ENCODE measurements at places on chromosomes 7 and 10.

- no peak for DNase-seq
Observed at GRCh38 chr7:155299535-155300202, 2.0 kb downstream of the INSIG1 start.

GRCh38 chr7:147249956-147250355, 1133.4 kb downstream of the CNTNAP2 start:
- DNase-seq, result no peak

DNA sequence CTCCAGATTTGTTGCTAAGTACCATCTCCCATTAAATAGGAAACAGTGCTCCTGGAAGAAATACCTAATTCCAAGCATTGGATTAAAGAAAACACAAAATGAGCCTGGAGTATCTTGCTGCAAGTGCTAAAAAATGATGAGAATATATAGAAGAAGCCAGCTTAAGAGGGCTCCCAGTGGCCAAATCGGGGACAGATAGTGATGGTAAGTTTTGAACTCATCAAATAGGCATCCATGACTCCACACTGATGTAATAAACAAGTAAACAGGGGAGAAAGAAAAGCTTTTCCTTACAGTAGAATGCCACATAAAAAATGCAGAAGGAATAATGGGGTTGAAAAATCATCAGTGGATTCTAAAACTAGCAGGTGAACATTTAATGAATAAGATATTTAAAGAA, 72.4 kb downstream of the CTTNBP2 start:
- DNase-seq, result no peak

DNA sequence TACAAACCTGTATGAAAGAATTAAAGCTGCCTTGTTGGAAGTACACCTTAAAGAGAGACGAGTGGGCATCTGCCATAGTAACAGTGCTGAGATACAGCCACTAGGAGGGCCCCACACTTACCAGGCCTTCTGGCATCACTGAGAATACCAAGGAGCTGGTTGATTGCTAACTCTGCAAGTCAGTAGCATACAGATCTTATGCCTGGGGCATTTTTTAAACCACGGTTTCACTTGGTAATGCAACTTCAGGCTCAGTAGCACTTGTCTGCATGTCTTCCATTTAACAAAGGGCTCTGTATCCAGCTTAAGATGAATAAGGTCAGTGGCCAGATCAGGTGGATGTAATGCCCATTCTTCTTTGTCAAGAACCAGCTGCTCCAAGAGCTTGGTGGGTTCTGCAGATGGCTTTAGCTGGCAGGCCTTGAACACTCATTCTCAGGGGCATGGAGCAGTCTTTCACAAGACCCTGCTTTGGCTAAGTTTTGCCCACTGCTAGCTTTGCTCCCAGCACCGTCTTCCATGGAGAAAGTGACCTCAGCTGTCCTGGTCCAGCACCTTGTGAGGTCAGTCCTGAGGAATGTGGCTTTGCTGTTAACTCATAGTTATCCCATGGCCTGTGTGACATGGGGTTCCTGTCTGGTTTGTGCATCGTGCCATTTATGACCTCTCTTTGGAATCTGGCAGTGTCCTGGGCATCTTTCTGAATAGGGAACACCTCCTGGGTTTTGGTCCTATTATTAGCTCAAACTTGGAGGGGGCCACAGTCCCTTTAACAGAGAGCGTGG, 68.1 kb downstream of the BMPER start:
- no peak for DNase-seq

- DNase-seq, result no peak
Observed at GRCh38 chr10:128411643-128412042, 285.4 kb upstream of the MKI67 start.

DNA sequence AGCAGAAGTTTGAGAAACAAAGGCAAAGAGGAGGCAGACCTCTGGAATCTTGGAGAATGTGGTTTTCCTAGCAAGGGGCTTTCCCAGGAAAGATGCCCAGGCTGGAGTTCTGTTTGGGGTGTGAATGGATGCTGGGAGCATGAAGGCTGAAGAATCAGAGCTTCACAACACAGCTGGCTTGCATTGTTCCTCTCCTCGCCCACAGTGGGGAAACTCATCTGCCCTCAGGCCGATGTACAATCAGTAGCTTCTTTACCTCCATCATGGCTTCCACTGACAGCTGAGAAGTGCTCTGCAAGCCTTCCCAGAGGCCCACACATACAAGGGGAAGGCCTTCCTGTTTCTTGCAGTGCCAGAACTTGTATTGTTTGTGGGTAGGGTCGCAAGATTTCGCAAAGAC, 90.8 kb upstream of the HECTD2 start:
- no peak for DNase-seq

DNA sequence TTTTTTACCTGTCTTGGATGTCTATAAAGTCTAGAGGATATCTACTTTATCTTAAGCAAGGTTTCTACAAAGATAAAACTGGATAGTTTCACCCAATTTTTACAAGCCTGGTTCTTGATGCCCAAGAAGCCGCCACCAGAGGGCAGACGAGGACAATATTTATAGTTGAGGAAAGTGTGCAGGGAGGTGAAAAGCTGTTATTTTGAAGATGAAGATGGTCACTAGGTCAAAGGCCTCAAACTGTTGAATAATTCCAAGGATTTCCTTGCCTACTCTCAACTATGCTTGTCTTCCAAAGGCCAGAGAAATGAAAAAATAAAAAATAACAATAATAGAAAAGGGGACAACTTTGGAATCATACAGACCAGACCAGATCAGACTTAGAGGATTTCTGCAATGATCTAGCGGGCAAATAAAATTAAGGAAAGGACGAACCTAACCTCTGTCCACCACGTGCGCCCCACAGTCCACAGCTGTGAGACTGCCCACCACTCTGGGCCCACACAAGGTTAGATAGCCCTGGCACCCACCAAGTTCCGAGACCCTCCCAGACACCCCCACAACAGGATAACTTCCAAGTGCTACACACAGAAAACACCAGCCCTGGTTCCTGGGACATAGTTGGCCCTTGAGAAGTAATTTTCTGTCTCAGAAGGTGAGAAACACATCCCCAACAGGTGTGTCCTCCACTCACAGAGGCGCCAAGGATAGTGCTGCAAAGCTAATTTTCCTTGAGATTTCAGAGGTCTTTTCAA, 2.8 kb downstream of the PKD1L1 start:
- peak; percentile 84 for DNase-seq

DNA sequence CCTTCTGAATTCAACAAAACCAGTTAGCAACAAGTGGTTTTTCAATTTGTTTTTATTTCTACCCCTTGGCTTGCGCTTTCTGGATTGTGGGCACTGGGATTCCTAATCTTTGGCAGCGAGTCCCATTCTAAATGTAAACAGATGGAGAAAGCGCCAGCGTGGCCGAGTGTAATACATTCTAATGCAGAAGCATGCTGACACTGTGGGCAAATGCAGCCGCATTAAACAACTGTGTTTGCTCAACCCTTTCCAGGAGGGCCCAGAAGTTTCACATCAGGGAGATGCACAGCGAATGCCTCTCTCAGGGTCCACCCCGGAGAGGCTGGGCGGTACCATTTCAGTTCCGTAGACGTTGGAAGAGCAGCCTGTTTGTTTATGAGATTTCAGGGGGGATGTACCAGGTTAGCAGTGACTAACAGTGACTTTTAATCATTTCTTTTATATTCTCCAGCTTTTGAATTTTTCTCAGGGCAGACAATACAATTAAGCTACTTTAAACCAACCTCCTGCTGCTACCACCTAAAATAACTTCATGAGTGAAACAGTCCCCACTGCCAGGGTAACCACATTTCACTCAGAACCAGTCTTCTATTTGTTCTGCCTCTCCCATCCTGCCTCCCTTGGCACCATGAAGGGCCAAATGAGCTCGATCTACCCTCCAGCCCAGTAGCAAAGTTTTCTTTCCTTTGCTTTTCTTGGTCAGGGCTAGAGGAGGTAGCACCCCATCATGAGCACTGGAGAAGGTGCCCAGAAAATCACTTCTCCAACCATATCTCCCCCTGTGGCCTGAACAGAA, 164.2 kb upstream of the ITGB1 start:
- no peak for DNase-seq

- DNase-seq, result no peak
Observed at GRCh38 chr10:33074443-33074842, 116.4 kb upstream of the ITGB1 start.

DNA sequence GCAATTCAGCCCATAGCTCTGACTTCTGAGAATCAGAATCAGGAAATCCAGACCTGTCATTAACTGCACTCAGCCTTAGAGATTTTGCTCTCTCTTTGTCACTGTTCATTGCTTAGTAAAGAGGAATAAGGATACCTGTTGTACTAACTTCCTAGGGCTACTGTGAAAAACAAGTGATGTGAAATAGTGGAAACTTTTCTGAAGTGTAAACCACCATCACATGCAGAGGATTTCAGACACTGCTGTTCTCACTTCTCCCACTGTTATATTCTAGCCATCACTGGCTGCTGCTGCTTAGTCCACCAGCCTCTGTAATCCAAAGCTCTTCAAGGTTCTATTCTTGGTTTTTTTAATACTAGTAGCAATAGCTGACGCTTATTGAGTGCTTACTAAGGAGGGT, 129.6 kb upstream of the CCDC6 start:
- DNase-seq, result no peak

- DNase-seq, result no peak
Observed at GRCh38 chr10:95314192-95314918, 23.6 kb upstream of the PDLIM1 start.

DNA sequence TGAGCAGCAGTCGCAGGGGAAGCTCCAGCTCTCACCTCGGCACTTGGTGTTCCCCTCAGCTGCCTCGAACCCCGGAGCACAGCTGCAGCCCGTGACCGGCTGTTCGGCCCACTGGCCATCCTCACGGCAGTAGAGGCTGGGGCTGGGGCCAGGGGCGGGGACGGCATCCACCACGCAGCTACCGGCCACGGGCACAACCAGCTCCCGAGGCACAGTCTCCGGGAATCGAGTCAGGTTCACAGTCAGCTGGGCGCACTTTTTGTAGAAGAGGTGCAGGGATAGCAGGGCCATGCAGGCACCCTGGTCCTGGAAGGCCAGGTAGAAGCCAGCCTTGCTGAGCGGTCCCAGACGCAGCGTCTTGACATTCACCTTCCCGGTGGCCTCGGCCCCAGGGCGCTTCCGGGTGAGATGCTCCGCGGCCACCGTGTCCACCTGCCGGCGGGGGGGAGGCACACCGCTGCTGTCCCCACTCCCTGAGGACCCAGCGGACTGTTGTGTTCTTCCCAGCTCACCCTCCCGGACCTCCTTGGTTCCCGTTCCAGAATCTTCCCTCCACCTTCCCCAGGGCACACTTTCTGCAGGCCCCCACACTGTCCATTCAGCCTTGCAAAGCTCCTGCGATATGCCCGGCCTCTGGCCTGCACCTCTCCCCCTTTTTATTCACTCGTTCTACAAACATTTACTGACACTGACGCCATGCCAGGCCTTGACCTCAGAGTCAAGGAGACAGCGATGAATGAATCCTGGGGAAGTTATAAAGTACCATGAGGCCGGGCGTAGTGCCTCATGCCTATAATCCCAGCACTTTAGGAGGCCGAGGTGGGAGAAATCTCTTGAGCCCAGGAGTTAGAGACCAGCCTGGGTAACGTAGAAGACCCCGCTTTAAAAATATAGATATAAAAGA, 4.8 kb downstream of the EPHB4 start:
- no peak for DNase-seq

DNA sequence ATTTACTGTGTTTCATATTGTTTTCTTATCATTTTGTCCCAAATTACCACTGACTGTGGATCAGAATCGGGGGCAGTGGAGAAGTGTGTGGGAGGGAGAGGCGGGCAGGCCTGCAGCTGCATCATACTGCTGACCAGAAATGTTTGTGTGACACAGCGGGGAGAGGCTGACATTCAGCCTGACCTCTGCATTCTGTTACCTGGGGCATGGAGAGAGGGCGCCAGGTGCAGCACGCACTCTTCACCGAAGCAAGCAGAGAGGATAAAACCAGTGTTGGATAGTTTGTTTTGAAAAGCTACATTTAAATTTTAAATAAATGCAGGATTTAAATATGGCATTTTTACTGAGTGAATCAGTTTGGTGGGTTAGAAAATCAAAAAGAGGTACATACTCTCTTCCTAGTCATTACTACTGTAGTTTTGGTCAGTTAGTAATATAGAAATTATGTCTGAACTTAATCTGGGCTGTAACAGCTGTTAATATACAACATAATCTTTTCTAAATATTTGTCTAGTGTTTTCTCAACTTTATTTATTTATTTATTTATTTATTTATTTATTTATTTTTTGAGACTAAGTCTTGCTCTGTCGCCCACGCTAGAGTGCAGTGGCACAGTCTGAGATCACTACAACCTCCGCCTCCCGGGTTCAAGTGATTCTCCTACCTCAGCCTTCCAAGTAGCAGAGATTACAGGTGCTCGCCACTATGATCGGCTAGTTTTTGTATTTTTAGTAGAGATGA, 8.8 kb upstream of the STMP1 start:
- no peak for DNase-seq

- no peak for DNase-seq
Observed at GRCh38 chr10:120607016-120607709, 150.1 kb downstream of the PLPP4 start.

GRCh38 chr7:111531993-111532392, 30.3 kb downstream of the IMMP2L start:
- no peak for DNase-seq

GRCh38 chr7:134900166-134900982, 85.9 kb upstream of the AGBL3 start:
- DNase-seq, result no peak

DNA sequence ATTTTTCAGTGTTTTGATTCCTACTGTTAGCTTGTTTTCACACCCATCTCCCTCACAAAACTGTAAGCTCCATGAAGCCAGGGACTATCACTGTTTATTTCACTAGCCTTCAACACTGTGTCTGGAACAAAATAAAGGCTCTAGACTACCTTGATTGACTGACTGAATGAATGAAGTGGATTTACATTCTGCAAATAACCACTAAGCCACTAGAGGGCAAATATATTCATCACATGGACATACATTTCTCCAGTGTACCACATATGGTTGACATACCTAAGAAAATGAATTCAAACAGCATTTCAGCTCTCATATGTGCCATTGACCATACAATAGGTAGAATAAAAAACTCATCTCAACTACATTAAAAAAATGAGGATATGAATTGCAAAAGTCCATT, 185.9 kb downstream of the RAB11FIP2 start:
- no peak for DNase-seq

DNA sequence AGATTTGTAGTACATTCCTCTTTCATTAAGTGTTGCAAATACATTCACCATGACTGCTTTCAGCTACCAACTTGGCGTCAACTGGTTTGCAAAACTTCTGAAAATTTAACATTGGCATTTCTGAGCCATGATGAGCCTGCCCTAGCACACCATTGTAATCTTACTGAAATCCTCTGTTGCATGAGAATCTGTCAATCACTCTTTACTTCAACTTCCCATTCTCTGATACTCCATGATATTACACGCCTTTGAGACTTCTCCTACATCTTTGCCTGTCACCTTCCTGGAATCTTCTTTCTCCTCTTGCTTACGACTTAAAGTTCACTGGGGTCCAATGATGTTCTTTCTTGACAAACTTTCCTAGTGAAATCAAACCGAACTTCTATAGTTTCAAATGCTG, 32.2 kb downstream of the EBLN1 start:
- no peak for DNase-seq
